Stimulated activated naive CD4-positive, alpha-beta T cell treated with Interleukin-2 at 50 U/mL for 16 hours (primary cell): ENCODE measurements at places on chromosomes 3 and 15.

GRCh38 chr3:76470285-76470684 is 569.6 kb upstream of the ROBO2 start:
- DNase-seq: no peak

DNA sequence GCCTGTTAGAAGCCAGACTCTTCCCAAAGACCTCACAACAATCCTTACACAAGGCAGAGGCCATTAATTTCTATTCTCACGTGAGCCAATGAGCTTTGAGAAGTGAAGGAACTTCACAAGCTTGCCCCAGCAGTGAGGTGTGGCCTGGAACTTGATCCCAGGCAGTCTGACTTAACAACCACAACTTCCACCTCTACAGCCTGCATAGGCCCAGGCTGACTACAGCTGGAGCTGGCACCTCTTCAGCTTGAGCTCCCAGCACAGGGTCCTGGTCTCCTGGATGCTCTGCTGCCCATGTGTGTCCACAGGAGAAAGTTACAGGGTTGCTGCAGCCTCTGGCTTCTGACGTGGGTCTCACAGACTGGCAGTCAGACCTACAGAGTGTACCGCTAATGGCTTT is 111.0 kb downstream of the ERC2 start:
- DNase-seq: no peak

GRCh38 chr3:117322866-117323265 is 613.3 kb downstream of the TUSC7 start:
- no peak for DNase-seq

- DNase-seq: no peak
Measured at GRCh38 chr3:156587760-156588069, 32.8 kb upstream of the SSR3 start.

- no peak for DNase-seq
Measured at GRCh38 chr15:48370460-48370859, 39.2 kb downstream of the DUT start.

GRCh38 chr3:117404730-117405129 is 695.2 kb downstream of the TUSC7 start:
- no peak for DNase-seq

- DNase-seq: no peak
Measured at GRCh38 chr15:67685008-67685599, 140.2 kb upstream of the SKOR1 start.

- DNase-seq: no peak
Measured at GRCh38 chr15:82062479-82063454, 16.9 kb upstream of the MEX3B start.

GRCh38 chr3:134772591-134772990 is 22.5 kb upstream of the EPHB1 start:
- DNase-seq: no peak

- no peak for DNase-seq
Measured at GRCh38 chr3:127276995-127277394, 10.9 kb downstream of the PRR20G start.

- DNase-seq: no peak
Measured at GRCh38 chr3:112482675-112483074, 16.6 kb downstream of the BTLA start.

- no peak for DNase-seq
Measured at GRCh38 chr3:64445109-64445943, 220.1 kb upstream of the PRICKLE2 start.

DNA sequence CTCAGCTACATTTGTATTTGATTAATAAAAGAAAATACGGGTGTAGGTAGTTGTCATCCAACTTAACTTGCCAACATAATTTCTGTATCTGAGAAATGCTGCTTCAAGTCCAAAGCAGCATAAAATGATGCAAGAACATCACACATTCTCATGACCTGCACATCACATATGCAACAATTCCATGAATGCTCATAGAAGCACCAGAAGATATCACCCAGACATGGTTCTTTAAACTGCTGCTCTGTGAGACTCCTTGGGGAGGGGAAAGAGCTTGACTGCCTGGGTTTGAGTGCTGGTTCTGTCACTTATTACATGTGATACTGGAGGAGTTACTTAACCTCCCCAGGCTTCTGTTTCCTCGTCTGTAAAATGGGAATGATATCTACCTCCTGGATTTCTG is 39.4 kb downstream of the CHST14 start:
- DNase-seq: no peak

GRCh38 chr15:70845602-70846360 is 8.2 kb downstream of the LARP6 start:
- no peak for DNase-seq

- DNase-seq: no peak
Measured at GRCh38 chr3:111712294-111713167, 117.4 kb upstream of the ZBED2 start.

- no peak for DNase-seq
Measured at GRCh38 chr3:81419228-81419627, 342.2 kb downstream of the GBE1 start.

GRCh38 chr3:27746838-27747237 is 24.7 kb upstream of the EOMES start:
- DNase-seq: no peak

DNA sequence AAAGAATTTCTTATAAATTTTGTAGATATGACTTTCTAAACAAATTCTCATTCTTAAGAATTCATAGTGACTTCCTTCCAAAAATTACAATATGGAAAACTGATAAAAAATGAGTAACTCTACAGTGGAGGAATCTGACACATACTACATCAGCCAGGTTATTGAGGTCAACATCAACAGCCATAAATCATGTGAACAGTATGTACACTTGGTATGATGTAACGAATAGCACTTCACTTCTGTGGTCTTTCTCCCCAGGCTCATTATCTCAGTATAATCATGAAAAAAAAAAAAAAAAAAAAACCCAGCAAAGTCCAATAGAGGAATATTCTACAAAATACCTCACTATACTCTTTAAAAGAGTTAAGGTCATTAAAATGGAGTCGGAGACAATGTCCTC is 111.2 kb upstream of the SUCLG2 start:
- no peak for DNase-seq

- DNase-seq: no peak
Measured at GRCh38 chr3:50359760-50360110, 414 bp upstream of the TMEM115 start.

- DNase-seq: no peak
Measured at GRCh38 chr15:67824197-67824968, 926 bp upstream of the SKOR1 start.

GRCh38 chr3:173886-174285 is 22.7 kb upstream of the CHL1 start:
- no peak for DNase-seq

DNA sequence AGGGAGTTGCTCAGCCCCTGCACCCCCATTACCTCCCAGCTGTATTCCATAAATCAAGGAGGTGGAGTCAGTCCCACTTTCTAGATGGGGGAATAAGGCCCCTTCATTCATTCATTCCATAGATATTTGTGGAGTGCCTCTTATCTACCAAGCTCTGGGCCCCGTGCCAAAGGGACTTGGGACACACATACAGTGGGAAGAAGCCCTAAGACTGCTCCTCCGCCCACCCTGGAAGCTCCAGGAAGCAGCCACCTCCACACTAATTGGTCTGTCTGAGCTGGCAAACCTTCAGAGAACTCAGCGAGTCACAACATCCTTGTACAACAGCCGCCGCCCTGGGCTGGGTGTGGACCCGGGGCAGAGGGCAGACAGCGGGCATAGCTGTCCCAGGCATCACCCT is 6.4 kb downstream of the STRA6 start:
- no peak for DNase-seq

DNA sequence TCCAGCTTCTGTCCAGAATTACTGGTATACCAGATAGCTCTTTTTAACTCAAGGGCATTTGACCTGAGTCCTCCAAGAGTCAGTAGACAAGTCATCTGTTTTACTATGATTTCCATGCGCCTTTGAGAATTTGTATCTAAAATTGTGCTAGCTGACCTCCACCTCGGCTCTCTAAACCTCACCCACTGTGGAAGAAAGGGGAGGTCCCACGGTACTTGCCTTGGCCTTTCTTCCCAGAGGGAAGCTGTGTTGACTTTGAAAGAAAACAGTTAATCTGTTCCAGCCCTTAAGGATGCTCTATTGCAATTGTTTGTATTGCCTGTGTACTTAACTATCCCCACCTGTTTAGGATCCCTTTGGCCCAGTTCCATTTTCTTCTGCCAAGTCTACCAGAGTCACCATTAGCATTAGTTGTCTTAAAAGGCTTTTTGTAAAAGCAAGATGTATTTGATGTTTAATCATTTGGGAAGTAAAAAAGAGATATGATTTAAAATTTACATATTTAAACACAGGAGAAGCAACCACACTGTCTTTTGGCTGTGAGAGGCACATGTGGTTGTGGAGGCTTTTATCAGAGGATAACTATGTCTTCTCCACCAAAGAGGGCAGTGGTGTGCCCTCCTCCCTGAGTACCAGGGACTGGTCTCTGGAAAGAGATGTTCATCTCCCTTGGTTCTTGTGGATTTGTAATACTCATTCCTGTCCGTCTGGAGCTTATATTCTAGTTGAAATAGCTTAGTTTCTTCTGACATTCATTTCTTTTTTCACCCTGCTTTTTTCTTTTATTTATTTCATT is 88.8 kb downstream of the CRTC3 start:
- DNase-seq: no peak

DNA sequence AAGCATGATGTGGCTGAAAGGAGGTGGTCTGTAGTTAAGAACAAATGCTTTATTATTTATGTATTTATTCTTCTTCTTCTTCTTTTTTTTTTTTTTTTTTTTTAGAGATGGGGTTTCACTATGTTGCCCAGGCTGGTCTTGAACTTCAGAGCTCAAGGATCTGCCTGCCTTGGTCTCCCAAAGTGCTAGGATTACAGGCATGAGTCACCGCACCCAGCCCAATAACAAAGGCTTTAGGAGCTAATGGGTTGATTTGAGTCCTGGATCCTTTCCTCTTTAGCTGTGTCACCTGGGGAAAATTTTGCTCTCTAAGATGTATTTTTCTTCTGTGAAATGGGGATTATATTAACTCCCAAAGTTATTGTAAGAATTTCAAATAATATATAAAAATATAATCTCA is 168.8 kb downstream of the PEX5L start:
- DNase-seq: no peak

DNA sequence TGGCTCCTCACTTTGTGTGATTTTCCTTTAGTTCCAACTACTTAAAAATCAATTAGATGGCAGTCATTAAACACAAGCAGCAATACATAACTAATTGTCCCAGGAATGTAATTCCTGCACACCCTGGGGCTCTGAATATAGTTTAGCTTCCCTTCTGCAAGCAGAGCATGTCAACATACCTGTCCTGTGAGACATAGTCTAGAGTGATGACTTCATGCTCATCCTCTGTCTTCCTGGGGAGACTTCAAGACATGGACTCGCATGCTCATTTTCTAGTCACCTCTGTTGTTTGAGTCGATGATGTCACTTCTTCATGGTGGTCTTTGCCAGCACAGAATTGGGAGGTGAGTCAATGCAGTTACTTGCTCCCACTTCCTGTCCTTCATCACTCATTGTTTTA is 15.7 kb downstream of the C3orf52 start:
- DNase-seq: no peak

- no peak for DNase-seq
Measured at GRCh38 chr15:58486062-58486461, 54.3 kb downstream of the LIPC start.

DNA sequence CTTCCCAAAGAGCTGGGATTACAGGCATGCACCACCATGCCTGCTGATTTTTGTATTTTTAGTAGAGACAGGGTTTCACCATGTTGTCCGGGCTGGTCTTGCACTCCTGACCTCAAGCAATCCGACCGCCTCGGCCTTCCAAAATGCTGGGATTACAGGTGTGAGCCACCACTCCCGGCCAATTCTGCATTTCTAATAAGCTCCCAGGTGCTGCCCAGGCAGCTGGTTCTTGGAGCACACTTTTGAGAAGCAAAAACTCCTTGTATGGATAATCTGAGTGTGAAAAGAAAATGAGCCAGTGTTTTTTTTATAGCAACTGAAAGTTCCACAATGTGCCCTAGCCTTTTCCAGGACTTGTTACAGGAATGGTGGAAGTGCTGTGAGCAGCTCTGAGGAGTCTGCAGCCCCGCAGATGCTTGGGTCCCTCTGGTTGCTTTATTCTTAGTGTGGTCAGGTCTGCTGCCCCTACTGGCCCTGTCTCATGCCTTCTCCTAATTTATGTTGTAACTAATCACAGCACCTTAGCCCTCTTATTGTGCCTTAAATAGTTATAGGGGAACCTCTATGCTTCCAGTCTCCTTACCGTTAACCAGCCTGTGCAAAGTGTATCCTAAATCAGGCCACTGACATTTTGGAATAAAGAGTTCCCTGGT is 13.5 kb upstream of the KCNAB1 start:
- DNase-seq: no peak

DNA sequence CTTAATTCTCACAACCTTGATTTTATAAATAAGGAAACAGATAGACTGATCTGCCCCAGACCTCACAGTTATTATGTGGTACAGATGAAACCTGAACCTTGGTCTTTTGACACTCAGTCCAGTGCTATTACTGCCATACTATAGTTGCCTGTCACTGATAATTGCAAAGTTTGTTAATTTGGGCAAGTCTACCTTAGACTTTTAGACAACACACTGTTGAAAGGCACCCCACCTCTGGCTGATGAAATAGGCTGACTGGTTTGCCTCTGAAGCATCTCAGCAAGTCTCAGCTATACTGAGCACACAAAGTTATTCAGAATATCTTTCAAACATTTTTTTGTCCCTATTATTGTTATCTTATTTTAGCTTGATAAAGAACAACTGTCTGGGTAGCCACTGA is 53.1 kb upstream of the MAP4 start:
- DNase-seq: no peak

DNA sequence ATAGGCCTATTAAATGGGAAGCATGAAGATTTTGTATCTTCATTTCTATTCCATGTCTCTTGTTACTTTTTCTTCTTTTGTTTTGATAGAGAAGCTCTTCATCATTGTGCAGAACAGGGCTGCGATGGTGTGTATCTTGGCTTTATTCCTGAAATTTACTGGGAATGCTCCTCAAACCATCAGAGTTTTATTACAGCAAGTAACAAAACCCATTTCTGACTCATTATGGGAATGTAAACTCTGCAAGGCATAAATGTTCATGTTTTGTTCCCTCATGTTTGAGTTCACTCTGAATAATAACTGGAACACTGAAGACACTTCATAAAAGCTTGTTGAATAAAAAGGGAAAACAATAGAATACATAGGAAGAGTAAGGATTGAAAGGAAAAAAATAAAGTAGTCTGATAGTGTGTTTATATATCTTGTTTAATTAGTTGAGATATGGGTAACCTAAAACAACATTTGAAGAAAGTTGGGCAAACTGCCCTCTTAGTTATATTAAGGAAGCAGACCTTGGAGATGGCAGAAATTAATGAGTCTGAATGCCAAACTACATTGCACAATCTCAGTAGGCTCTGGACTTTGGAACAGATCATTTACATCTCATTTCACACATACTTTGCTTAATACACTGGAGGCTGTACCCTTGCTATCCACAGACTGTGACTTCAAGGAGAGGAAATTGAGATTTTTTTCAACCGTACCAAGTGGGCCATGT is 521.5 kb downstream of the GRM7 start:
- DNase-seq: no peak

- DNase-seq: no peak
Measured at GRCh38 chr3:107346564-107346963, 30.7 kb upstream of the CCDC54 start.

DNA sequence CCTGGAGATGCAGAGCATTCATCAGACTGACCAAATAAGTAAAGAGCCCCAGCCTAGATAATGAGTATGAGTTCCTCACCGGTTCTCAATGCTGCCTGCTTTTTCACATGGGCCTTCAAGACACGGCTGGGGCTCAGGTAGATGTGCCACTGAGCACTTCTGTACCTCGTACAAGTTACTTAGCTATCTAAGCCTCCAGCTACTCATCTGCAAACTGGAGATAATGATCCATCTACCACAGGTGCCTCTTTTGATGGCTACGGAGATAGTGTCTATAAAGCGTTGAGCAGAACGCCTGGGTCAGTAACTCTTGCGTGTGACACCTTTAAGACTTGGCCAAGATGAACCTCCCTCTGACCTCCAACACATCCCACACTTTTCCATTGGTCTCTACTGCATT is 56.3 kb downstream of the CCR4 start:
- no peak for DNase-seq
